Mucosa of gallbladder (tissue), 1 donor: ENCODE measurements at places on chromosomes 16 and 17. TPM values are rescaled to one million over a fixed set of nuclear protein-coding genes. Genes with fewer than 3 reads are reported as not detected.

- DNase-seq, result no peak
Observed at GRCh38 chr17:19896679-19897078, 28.9 kb upstream of the ULK2 start.

DNA sequence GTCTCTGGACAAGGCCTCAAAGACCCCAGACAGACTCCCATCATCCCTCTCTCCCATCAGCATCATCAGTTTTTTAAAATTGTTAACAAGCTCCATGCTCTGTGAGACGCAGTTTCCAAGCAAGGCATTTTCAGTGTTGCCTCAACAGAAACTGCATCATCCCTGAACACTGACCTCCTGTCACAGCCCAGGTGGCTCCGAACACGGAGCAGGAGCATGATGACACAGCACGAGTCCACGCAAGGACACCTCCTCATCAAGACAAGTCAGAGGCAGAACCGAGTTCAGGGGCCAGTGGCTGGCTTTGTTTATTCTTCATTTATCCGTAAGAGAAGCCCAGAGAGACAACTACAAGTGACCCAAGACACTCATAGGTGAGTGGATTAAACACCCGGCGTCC is 91.4 kb downstream of the ANKRD11 start:
- DNase-seq, result no peak

DNA sequence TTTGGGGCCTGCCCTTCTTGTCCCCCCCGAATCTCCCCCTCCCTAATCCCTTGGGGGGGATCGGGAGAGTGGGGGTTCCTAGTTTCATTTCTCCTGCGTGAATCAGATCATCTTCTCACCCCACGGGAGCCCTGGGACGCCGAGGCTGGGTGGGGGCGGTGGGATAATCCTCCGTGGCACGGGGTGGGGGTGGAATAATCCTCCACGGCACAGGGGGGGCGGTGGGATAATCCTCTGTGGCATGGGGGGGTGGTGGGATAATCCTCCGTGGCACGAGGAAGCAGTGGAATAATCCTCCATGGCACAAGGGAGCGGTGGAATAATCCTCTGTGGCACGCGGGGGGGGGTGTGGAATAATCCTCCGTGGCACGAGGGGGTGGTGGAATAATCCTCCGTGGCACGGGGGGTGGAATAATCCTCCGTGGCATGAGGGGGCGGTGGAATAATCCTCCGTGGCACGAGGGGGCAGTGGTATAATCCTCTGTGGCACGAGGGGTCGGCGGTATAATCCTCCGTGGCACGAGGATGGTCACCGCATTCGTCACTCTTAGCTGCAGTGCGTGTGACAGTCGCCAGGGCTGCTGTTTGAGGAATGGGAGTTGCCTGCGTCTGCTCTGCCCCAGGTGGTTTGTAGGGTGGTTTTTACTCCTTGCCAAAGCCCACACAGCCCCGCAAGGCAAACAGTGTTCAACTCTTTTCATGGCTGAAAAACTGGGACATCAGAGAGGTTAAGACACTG is 156.9 kb downstream of the LAT start:
- DNase-seq, result no peak

GRCh38 chr17:76368545-76368944 is 14.8 kb upstream of the PRPSAP1 start:
- no peak for DNase-seq

Gene TOX3
- 38.8 TPM for total RNA-seq

Gene EMP2
- 38.3 TPM for total RNA-seq

Gene ECI1
- 69.9 TPM for total RNA-seq
